Stimulated activated CD8-positive, alpha-beta memory T cell treated with anti-CD3 and anti-CD28 coated beads, Interleukin-4, amount 100 ng/mL, for 4 hours (primary cell): ENCODE measurements at places on chromosomes 6 and 20.

GRCh38 chr6:154558984-154559383, 48.5 kb upstream of the CNKSR3 start:
- DNase-seq, result no peak

GRCh38 chr6:105596284-105596755, 193.4 kb upstream of the PREP start:
- DNase-seq, result no peak

GRCh38 chr6:86949771-86950170, 12.4 kb downstream of the HTR1E start:
- DNase-seq, result no peak

DNA sequence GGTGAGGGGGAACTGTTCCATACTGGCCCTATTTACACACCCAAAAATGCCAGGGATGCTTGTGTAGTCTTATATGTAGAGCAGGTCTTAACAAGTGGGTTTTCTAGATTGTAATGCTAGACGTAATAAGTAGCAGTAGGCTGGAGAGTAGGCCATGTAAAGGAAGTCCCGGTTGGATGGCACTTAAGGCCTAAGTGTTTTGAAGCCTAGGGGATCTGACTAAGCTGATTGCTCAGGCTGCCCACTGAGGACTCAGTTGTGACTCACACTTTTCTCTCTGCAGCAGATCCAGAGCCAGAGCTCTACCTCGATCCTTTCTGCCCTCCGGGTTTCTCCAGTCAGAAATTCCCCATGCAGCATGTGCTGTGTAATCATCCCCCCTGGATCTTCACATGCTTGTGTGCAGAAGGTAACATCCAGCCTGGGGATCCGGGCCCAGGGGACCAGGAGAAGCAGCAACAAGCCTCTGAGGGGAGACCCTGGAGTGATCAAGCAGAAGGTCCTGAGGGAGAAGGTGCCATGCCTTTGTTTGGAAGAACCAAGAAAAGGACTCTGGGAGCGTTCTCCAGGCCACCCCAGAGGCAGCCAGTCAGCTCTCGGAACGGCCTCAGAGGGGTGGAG, 26.6 kb downstream of the ZNF133 start:
- no peak for DNase-seq

DNA sequence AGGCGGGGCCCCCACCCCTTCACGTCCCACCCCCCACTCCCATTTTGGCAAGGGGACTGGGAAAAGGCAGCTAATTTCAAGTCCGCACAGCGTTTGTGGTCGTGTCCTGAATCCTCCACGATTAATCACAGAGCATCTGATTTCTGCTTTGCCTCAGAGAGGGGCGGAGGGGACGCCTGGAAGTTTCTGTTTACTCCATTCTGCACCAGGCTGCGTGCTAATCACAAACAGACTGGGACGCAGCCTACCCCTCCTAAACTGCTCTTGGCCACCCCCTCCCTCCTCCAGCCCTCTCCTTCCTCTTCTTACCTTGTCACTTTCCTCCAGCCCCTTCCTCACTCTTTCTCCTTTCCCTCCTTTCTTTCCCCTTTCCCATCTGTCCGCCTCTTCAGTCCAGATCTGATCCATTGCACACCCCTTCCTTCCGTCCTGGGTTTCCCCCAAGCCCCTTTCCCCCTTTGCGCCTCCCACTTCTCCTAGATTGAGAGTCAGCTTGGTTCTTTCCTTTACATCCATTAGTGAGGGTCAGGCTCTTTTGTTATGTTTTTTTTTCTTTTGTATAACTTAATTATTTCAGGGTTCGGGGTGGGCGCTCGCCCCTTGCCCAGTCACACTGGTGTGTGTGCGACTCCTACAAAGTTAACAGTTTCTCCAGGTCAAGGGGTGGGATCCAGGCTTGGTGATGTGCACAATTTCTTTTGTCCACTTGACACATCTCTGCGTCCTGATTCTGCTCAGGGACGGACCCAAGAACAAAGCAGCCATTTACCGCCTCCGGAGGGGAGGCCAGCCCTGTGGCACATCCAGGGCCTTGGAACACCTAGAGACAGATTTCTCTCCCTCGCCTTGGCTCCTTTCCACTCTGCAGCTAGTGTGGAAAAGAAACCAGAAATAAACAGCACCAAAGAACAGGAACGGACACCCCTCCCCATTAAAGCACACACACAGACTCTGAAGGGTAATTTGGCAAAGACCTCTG, 520 bp upstream of the RIPOR3 start:
- DNase-seq, result no peak

DNA sequence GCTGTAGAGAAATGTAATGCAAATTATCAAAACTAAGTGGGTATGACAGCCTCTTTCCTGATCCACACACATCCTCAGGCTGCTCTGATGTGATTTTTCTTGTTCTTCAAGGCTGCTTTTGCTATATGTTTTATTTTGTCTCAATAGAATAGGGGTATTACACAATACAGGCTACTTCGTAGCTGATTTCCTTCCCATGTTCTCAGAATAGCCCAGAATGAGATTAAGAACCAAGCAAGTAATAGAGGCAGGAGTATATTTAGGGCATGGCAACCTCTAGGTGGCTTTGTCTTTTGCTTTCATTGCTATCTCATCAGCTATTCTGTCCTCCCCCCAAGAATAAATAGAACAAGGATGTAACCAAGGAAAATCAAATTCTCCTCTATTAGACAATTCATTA, 241.8 kb downstream of the ALDH8A1 start:
- no peak for DNase-seq

GRCh38 chr6:90103056-90103800, 193.4 kb downstream of the BACH2 start:
- no peak for DNase-seq

- peak; percentile 5 for DNase-seq
Observed at GRCh38 chr20:34824806-34825529, 483 bp downstream of the NCOA6 start.

GRCh38 chr6:115194981-115195638, 852.3 kb upstream of the HS3ST5 start:
- no peak for DNase-seq

GRCh38 chr6:144364208-144364720, 79.1 kb downstream of the UTRN start:
- no peak for DNase-seq

GRCh38 chr6:160960839-160961238, 30.7 kb upstream of the MAP3K4 start:
- no peak for DNase-seq

DNA sequence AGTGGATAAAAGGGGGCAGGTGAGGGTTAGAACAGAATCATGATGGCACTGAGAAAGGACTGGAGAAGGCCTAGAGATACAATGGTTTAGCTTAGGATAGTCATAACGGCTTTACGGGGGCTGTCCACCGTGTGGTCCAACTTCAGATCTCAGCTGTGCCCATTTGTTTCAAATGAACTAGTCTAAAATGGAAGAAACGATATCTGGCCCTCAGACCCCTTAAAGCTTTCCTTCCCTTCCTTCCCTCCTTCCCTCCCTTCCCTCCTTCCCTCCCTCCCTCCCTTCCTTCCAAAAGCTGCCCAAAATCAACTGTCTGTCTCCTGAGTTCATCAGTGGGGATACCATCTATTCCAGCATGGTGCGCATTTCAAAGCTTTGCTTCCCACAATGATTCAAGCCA, 27.9 kb downstream of the TRAM2 start:
- no peak for DNase-seq

DNA sequence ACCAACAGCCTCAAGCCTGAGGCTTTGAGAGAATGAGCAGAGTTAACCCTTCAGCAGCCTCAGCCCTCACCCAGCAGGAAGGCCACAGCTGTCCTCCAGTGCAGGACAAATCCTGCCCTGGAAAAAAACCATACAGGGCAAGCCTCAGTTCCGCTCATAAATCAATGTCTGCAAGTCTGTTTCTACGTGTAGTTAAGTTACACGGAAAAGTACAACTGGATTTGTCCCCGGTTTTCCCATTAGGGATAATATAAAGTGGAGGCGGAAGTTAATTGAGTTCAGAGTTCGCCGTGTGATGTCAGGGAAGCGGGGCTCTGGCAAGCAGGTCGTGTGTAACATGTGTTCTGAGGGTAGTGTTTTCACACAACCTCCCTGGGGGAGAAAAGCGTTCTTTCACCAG, 44.2 kb upstream of the EYA2 start:
- no peak for DNase-seq

GRCh38 chr20:21373436-21373835, 23.9 kb downstream of the NKX2-4 start:
- no peak for DNase-seq

GRCh38 chr6:164409309-164410009, 899.9 kb downstream of the C6orf118 start:
- no peak for DNase-seq

- no peak for DNase-seq
Observed at GRCh38 chr6:63441266-63441956, 121.6 kb upstream of the LGSN start.
